ENCODE measurements at places on chromosomes 1 and 21.

GRCh38 chr1:56339093-56339492, 240.3 kb downstream of the PLPP3 start:
- no peak for DNase-seq

DNA sequence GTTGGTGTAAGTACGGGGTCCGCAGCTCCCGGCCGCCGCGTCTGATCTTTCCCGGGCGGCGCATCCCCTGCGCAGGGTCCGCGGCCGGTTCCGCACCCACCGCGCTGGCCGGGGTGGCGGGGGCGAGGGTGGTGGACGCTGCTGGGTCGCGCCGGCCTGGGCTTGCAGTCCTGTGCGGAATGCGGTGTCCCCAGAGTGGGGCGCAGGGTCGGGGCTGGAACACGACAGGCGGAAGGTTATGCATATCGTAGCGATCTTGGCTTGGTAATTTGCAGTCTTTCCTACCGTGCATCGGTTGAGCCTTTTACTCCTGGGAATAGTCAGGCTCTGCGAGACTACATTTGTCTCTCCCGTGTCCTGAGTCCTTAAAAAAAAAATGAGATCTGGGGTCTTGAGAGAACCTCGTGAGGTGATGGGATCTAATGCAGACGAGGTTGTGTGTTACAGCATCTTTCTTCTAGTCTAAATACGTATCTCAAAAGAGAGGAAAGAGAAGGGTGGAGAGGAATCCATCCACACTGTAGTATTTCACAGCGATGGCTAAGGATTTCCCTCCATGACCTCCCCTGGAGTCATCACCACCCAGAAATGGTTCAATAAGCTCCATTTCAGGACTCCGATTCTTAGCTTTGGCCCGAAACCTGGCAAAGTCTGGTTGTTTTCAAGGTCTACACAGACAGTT, 572 bp downstream of the ATP1B1 start:
- no peak for DNase-seq

- DNase-seq: no peak
Measured at GRCh38 chr21:17650292-17650691, 37.6 kb upstream of the BTG3 start.

GRCh38 chr1:89831462-89832120, 10.8 kb downstream of the LRRC8D start:
- no peak for DNase-seq

DNA sequence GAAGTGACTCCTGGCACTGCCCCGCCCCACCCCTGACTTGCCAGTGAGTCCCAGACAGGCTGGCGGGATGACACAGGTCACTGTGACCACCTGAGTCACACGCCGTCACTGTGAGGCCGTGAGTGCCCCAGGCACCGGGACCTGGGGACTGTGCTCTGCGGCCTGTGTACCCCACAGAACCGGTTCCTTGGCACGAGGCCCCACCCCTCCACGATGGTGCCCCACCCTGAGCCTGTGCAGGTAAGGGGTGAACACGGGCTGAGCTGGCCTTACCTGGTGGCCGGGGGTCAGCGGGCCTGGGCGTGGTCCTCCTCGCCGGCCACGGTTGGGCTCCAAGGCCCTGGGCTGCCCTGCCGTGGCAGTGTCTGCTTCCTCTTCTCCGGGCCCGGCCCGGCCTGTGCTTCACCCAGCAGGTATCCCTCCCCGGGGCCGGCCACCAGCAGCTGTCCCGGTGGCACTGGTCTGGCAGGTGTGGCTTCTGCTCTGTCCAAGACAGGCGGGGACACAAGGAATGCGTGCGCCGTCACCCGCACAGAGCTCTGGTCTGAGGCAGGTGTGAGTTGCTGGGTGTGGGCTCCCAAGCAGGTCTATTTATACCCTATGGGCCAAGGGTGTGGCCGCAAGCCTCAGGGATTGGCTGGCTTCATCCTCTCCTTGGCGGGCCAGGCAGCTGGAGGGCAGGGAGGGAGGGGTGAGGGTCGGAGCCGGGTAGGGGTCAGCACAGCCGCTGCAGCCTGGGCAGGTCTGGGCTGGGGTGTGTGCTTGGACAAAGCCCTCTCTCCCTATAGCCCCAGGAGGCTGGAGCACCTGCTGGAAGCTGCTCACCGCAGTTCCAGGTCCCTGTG, at the start of gene RNF223:
RNF223 (minus strand) TSS at position 564 of the 845 bp plus-strand sequence. CDS start 1,740 bp downstream, outside the sequence.
- no peak for DNase-seq

DNA sequence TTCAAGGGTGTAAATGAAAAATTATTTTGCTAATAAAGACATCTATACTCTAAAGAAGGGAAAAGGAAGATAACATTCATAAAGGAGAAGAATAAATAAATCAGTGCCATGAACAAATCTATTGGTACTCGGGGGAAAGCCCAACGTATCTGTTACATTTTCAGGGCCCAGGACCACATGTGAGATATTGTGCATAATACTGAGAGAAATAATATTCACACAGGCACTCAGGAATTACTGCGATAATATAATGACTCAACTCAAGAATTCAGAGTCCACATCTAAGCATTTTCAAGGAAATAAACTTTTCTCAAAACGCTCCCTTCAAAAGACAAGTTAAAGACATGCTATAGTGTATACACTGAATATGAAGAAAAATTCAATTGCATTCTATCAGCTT, 108.8 kb downstream of the SMYD2 start:
- no peak for DNase-seq

DNA sequence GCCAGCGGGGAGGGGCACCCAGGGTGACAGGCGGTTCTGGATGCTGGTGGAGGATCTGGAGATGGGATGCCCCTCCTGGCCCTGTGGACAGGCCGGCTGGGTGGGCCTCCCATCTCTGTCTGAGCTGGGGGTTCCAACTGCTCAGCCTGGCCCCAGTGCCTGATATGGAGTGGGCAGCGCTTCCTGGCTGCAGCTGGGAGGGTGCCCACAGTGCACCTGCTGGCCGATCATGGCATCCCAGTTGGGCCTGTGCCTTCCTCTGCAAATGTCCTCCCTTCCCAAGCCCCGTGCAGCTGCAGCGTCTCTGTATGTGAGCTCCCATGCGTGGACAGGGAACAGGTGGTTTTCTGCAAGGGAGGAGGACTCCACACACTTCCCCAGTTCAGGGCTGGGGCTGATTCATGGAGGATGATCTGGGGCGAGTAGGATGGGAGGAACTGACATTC, 2.1 kb downstream of the PFKL start:
- no peak for DNase-seq

GRCh38 chr21:35989138-35989735, 71.1 kb downstream of the SETD4 start:
- DNase-seq: no peak

GRCh38 chr21:36508948-36509347, 29.0 kb upstream of the CLDN14 start:
- no peak for DNase-seq

- DNase-seq: no peak
Measured at GRCh38 chr1:85058311-85058710, 10.0 kb upstream of the MCOLN3 start.

DNA sequence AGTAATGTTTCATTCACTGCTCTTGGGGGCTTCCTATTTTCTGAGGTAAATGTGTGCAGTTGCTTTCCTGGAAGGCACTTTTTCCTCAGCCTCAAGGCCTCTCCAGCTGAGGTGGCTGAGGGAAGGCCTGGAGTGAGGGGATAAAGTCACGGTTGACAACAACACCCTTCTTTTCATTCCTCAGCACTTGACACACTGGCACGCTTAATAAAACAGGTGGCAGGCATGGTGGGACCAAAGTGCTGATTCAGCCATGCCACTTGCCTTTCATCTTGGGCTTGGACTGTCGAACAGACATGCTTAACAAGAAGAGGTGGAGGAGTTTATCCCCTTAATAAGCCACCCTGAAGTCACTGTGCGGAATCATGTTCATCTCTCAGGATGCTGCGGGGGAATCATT, 23.6 kb upstream of the GRHL3 start:
- DNase-seq: no peak

GRCh38 chr1:201990427-201990826, 8.0 kb downstream of the RNPEP start:
- no peak for DNase-seq

All from left renal pelvis (tissue), 4 donors.